ENCODE measurements at places on chromosomes 12 and 14.

DNA sequence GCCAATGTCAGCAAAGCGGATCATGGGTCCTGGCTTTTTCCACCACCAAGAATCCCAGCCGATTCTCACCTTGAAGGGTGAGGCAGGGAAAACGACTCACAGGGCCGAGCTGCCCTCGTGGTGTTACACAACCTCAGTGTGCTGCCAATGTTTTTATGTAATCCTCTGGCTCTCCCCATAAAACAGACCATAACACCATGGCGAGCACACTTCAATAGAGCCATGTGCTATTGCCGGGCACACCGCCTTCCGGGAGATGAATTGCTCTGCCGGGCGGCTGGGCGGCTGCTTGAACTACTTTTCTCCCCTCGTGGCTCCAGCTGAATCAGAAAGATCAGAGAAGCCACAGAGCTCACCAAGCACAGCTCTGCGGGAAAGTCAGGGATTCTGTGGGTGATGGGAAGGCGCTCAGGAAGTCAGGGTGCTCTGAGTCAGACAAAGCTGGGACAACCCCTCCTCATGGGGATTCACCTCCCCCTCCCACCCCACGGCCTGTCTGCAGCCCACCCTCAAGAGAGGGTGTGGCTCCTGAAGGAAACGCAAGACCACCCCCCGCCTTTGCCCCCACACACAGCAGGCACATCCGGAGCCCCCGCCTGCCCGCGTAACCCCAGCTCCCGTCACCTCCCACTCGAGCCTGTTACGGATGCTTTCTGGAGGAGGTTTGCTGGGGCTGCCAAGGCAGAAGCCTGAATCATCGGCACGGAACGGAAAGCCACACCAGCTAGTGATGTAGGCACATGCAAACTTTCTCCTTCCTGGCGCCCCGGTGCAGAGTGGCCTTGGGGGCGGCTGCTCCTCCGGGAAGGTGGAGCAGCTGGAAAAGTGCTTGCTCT is 1.8 kb downstream of the GALNT9 start:
- peak; percentile 50 for DNase-seq

GRCh38 chr12:70686299-70686698 is 49.1 kb upstream of the PTPRB start:
- no peak for DNase-seq

- DNase-seq = peak; percentile 53
These were observed 15.1 kb upstream of the NEK9 start for GRCh38 chr14:75141967-75142366.

- DNase-seq = peak; percentile 26
These were observed 24.3 kb downstream of the MVK start for GRCh38 chr12:109597795-109598427.

GRCh38 chr12:2803635-2804392 is 8.7 kb upstream of the ITFG2 start:
- DNase-seq = no peak

DNA sequence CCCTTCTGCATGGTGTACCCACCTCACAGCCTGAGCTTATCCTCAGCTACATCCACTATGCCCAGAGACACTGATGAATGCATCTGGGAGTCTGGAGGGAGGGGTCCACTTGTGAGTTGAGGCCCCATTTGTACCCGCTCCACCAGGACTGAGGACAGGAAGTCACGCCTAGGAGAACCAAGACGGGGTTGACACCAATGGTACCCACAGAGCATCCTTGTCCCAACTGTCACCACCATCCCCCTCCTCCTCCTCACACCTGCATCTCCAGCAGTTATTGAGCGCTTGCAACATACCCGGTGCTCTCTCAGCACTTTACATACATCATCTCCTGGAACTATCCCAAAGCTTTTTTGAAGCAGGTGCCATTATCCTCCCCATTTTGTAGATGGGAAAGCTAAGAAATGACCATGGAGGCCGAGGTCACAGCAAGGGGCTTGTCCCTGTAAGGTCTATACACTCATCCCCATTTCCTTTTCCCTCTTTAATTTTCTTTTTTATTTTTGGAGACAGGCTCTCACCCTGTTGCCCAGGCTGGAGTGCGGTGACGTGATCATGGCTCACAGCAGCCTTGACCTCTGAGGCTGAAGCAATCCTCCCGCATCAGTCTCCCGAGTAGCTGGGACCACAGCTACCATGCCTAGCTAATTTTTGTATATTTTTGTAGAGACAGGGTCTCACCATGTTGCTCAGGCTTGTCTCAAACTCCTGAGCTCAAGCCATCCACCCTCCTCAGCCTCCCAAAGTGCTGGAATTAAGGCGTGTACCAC is 31.7 kb downstream of the DGLUCY start:
- DNase-seq = peak; percentile 75

- no peak for DNase-seq
These were observed 191.6 kb upstream of the E2F7 start for GRCh38 chr12:77256956-77257355.

Measured in Jurkat, Clone E6-1 (cell line).